ENCODE measurements at places on chromosomes 6 and 20.

- DNase-seq, result no peak
Measured at GRCh38 chr6:133376743-133377142, 135.6 kb downstream of the EYA4 start.

DNA sequence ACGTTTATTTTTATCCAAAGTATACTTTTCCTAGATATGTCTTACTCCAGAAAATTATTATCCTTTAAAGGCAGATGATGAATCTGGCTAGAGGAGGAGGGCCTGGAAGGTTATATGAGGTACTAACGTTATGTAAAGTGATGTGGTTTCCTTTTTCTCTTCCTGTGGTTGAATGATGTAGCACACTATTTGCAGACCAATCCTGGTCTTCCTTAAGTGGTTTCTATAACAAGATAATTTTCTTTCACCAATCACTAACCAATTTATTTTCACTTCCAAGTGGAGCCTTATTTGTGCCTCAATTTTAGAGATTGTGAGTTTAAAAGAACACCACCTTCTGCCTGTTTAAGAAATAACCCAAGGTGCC, 154.6 kb upstream of the SOX4 start:
- DNase-seq, result no peak

- DNase-seq, result no peak
Measured at GRCh38 chr6:27834879-27835549, 77.2 kb downstream of the OR2B2 start.

GRCh38 chr6:100435299-100435698, 29.4 kb downstream of the SIM1 start:
- DNase-seq, result peak; percentile 17

GRCh38 chr6:16471222-16471909, 233.0 kb downstream of the GMPR start:
- DNase-seq, result peak; percentile 88

Data from NCI-H82 (cell line).